ENCODE measurements at places on chromosomes 7 and 10.

DNA sequence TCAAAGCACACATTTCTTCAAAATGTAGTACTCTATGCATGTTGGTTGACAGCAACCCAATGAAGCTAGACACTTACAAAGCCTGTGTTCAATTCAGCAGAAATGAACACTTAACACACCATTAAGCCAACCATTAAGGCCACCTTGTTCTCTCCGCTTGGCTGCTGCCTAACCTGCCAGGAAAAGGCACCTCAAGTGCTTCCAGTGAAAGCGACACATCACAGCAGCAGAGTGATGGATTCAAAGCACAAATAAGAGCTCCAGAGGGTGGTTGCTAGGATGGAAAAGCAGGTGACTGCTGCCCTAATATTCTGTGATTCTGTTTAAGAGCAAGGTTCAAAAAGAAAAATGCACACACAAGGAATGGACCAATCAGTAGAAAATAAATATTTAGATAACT lies 81.5 kb upstream of the GNAI1 start:
- DNase-seq, result no peak

DNA sequence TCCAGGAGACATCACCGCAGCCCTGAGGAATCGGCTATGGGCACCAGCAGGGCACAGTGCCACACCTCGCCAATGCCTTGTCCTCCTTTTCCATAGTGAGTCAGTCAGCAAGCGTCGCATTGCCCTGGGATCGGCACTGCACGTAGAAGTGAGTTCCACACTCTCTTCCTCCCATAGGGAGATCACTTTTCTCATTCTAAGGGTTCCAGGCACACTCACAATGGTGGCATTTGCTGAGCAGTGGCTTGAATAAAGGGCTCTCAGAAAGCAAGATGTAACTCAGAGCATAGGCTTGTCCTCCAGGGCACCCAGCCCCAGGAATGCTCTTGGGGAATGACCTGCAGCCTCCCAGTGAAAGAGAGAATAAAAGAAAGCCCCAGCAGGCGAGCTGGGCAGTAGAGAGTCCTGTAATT lies 1.1 kb upstream of the VIM start:
- no peak for DNase-seq

DNA sequence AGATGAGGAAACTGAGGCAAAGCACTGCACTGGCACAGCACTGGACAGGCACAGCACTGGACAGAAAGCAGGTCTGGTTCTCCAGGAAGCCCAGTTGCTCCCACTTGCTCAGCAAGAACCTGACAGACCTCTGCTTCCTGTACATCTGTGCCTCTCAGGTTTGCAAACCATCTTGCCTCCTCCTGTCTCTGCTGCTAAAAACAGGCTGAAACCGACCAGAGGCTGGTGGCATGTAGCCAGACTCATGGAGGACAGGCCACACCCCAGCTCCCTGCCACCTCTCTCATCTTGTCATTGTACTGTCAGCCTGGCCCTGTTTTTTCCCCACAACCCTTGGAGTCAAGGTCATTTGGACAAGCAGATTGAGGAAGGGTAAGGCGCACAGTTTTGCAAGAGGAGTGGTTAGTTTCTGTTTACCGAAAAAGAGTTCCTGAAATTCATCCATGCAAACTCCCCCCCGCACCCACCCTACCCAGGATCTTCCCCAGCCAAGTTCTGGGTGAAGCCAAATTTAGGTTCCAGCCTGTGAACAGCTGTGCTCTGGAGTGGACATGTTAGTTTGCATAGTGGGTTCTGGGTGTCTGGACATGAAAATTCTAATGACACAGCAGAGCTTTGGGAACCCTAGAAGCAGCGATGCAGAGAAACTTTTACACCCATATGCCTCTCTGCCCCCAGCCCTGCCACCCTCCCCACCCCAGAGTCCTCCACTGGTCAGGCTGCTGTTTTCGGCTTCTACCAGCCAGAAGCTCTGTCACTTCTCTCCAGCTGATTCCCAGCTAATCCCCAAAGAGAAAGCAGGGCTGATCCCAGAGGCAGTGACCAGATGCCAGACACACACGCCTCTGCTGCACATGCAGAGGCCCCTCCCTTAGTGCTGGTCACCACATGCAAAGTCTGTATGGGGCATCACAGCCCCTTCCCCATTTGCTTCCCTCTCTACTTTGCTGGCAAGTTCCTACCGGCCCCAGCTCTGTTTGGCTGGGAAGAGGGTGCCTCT lies 8.5 kb upstream of the C10orf105 start:
- peak; percentile 69 for DNase-seq

DNA sequence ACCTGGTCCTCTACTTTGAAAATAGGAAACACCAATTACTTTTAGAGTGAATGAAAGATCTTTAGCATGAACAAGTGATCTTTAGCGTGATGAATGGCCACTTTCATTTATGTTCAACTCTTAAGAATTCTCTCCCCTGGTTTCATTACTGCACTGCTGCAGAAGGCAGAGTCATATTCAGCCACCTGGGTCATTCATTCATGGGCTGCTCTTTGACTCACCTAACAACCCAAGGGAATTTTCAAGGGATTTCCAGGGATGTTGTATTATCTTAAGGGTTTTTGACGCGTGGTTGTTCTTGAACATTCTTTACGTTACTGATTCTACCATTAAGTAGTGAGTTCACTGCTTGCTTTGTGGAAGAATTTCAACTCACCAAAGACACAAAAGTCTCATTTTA lies 87.3 kb upstream of the STK17A start:
- no peak for DNase-seq

DNA sequence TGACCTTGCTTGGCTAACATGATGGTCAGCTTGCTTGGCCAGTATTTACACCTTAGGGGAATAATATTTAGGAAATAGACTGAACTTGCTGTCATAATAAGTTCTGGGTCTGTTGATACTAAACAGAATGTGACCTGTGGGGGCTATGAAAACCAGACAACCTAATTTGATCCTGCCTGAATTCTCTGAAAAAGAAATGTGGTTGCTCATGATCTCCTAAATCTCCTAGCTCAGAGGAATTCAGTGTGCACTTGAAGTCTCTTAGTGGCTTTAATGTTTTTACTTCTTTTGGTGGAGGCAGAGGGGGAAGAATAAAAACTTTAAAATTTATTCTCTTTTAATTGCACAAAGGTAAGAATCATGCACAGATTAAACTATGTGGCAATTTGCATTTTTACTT lies 205.2 kb downstream of the SEC23IP start:
- no peak for DNase-seq

GRCh38 chr7:141944811-141945210 lies 2.0 kb downstream of the CLEC5A start:
- no peak for DNase-seq

DNA sequence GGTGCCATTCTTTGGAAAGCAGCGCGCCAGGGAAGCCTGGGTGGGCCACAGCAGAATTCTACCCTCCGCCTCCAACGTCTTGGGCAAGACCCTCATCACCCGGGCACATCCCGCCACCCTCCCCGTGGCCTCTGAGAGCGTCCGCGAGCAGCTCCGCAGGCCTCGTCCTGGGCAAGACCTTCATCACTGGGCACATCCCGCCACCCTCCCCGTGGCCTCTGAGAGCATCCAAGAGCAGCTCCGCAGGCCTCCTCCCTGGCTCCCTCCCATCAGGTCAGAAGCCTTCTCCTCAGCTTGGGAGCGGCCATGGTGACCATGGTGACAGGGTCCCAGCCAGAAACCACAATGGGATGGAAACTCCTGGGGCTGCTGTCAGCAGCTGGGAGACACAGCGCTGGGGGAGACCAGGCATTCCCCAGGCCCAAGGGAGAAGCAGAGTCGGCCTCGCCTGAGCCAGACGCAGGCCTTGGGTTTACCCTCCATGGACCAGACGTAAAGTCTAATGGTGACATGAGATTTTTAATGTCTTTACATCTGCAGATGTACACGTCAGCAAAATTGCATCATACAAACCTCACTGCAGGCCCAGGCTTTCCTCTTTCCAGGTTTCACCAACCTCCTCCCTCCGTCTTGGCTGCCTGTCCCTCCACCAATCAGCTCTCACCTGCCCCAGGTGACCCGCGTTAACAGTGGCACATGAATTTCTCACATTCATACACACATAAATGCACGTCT lies 55.1 kb upstream of the PPP2R2D start:
- DNase-seq, result no peak

- DNase-seq, result no peak
Measured at GRCh38 chr10:122707535-122707934, 7.9 kb upstream of the C10orf120 start.

- no peak for DNase-seq
Measured at GRCh38 chr10:133102415-133103095, 14.8 kb downstream of the ADGRA1 start.

GRCh38 chr10:99527526-99528493 lies 4.9 kb upstream of the NKX2-3 start:
- DNase-seq, result no peak

GRCh38 chr7:35804231-35804970 lies 3.5 kb downstream of the SEPTIN7 start:
- DNase-seq, result no peak

GRCh38 chr7:85004402-85004801 lies 182.5 kb downstream of the SEMA3D start:
- no peak for DNase-seq

DNA sequence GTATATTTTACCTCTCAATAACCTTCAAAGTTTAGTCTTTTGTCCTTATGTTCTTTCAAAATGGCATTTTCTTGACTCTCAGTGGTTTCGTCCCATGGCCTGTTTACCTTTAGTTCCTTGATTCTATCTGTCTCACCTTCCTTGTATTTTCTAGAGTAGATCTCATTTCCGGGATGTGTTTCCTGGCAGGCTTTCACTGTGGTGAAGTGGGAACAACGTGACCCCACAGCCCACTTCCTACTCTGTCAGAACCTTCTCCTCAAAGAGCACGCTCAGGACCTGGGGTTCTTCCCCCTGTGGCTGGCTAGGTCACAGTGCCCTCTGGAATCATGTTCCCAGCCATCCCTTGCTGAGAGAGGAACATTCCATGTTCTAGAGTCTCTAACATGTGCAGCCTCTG lies 129.9 kb upstream of the ZNF32 start:
- no peak for DNase-seq

- DNase-seq, result peak; percentile 15
Measured at GRCh38 chr7:129343099-129343700, 91.0 kb upstream of the STRIP2 start.

GRCh38 chr7:106367664-106368063 lies 82.9 kb upstream of the NAMPT start:
- no peak for DNase-seq

DNA sequence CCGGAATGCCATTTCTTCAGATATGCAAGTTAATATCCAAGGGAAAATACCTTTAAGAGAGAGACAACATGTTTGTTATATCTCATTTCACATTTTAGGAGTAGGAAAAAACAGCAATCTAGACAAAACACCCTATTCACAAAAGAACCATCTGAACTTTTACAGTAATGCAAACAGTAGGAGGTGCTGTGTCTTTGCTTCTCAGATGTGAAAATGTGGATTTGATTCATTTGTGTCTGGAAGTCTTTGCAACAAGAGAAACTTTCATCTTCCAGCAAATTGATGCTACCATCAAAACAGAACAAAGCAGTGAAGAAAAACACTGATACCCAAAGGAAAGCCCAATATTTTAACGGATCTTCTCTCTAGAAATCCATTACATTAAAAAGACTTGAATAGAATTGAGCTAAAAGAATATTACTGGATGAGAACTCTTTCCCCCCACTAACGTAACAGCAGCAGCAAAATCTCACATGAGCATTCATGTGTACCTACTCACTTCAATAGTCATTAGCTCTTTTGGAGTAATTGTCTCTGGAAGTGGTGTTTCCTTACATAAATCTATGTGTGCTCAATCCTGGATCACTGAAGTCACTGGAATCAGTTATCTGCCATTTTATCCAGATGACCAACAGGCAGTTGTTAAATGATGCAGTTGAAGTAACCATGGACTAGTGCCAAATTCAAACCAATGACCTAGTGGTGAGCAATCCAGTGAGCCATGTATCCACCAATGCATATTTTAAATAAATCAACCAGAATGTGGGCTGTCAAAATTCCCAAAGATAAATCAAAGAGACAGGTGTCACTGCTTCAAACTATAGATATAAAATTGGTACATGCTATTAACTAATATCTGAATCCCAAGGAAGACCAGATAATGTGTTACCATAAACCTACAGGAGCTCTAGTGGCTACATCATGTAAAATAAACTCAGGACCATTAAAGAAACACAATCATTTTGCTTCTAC lies 1.8 kb downstream of the SEMA3C start:
- no peak for DNase-seq

- DNase-seq, result no peak
Measured at GRCh38 chr10:24118246-24118645, 90.7 kb upstream of the KIAA1217 start.

- DNase-seq, result no peak
Measured at GRCh38 chr10:128156999-128157755, 31.0 kb upstream of the MKI67 start.

DNA sequence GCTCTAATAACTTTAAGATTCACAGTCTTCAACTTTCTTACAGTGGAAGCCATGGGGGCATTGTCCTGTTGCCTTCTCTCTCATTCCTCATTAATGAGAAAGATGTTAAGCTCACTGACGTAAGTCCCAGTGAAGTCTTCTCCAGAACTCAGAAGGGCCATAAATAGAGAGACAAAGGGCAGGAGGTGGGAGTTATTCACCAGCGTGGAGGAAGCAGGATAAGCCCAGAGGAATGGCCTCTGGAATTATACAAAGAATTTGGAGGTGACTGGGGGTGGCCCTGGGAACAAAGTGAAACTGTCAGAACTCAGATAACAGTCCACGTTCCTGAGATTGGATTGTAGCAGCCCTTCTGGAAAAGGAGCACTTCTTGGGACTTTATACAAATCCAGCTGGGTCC lies 52.4 kb downstream of the SORBS1 start:
- DNase-seq, result no peak

DNA sequence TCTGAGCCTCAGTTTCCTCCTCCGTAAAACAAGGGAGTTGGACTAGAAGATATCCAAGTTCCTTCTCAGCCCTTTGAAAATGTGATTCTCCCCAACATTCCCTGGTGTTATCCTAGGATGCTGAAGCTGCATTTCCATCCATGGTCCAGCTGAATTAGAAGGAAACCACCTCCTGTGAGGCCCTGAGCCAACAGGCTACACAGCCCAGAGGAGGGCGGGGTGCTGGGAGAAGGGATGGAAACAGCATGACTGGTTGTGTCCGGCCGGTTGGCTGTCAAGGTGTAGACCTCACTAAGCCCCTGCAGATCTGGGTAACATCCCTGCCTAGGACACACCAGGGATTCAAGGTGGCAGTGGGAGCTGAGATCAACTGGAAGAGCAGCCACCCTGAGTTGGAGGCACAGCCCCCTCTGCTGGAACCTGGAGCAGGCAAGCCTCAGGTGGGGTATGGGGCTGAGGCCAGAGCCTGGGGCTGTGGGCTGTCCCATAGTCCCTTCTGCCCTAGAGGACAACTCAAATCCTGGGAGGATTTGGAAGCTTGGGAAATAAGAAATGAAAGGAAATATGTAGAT lies 72.0 kb downstream of the PAX2 start:
- no peak for DNase-seq

DNA sequence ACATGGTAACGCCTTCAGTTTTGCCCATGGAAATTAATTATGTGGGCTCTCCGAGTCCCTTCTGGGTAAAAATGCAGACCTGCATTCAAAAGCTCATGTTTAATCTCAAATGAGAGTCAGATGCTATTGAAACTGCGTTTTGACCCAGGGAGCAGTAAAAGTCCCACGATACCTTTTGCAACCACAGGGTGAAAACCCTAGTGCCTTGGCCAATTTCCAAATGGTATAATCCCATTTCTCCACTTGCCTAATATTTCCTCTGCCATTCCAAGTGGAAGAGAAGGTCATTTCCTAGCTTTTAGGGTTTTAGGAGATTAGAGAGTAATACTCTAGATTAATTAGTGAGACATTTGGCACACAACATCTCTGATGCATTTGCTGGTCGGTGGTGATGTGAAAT lies 132.5 kb downstream of the NRP1 start:
- DNase-seq, result no peak
